ENCODE measurements at places on chromosomes 11 and 22. TPM values are rescaled to one million over a fixed set of nuclear protein-coding genes. Genes with fewer than 3 reads are reported as not detected.
A peak's percentile ranks its signal among the peaks of the same experiment; 100 is the strongest.

DNA sequence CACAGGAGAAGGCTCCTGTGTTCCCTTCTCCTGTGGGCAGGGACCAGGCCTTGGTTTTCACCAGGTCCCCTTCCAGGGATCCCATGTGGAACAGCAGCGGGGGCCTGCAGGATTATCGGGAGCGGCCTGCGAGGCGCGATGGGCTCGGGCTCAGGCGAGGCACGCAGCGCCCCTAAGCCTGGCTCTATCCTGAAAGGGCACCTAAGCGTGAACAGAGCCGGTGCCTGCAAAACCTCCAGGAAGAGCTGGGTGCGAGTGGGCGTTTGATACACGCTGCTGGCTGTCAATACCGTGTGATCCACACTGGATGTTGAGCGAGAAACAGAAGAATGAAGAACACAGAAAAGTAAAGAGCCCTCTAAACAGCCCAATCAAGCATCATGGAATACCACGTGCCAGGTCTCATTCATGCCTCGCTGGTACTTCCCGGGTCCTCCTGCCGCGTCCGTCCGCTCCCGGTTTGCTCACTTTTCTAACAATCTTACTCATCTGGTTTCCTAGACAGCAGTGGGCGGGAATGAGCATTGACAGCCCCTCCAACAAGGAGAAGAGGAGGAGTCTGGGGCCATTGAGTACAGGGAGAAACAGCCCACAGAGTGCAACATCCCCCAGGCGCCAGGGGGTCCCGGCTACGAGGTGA, 12.5 kb downstream of the OSBPL5 start:
- no peaks in the 10 kb centered on the region for H3K27me3 ChIP-seq
- no peaks in the 10 kb centered on the region for H3K4me1 ChIP-seq
- no peak overlapping the region for H3K4me3 ChIP-seq

The UPK2 gene
- not detected for total RNA-seq

DNA sequence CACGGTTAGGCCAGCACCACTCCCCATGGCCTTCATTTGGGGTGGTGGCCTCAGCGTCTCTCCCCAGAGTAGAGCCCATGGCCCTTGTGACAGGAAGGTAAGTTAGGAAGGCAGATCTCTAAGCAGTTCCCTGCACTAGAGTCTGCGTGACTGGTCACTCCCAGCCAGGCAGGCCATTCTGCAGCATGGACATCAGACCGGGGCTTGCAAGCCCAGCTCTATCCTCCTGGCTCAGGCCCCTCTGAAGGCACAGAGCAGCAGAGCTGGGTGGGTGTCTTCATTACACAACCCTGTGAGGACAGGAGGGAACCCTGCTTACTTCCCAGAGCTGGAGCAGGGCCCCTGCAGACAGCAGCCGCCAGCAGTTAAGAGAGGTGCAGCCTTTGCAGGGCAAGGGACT, 77.3 kb downstream of the PIWIL3 start:
- DNase-seq: no peak
- H3K4me3 ChIP-seq: no peak overlapping the region
- H3K27ac ChIP-seq: no peak overlapping the region
- H3K4me1 ChIP-seq: no peaks in the 10 kb centered on the region

DNA sequence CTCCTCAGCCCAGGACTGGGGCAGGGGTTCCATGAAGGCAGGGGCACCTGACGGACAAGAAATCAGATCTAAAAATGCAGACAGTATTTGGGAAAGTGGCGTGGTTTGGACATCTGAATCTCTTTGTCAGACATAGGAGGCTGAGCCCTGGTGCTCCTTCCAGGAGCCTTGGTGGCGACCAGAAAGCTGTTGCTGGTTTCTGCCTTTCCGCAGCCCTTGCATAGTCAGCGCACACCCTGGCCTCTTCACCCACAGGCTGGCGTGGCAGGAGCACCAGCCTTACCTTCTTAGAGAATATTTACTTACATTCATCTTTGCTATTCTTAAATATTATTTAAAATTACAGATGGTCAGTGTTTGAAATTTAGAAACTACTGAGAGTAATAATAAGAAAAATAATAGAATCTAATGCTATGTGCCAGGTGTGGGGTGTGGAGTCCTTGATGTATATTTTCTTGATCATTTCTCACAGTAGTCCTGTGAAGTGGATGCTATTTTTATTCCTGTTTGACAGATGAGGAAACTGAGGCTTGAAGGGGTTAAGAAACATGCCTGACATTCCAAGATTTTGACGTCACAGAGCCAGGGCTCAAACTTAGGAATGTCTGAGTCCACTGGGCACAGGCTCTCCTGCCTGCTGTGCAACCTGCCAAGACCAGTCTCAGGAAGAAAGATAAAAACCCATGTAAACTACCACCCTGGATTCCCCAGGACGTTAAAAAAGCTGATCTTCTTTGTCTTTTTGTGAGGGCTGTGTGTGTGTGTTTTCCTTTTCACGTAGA, 51.6 kb downstream of the TBC1D22A start:
- H3K27ac ChIP-seq: no peak overlapping the region
- no peak for DNase-seq

The ADM gene
- total RNA-seq: 0.39 TPM

GRCh38 chr11:102237096-102237735, 80.1 kb upstream of the BIRC3 start:
- no peak overlapping the region for H3K27ac ChIP-seq
- H3K4me3 ChIP-seq: no peak overlapping the region
- peaks cover 14% of the 10 kb centered on the region for H3K27me3 ChIP-seq
- no peaks in the 10 kb centered on the region for H3K4me1 ChIP-seq

GRCh38 chr11:119081682-119082260, 2.9 kb upstream of the HMBS start:
- no peak overlapping the region for H3K27ac ChIP-seq
- H3K4me1 ChIP-seq: peaks cover 10% of the 10 kb centered on the region
- H3K27me3 ChIP-seq: no peaks in the 10 kb centered on the region

DNA sequence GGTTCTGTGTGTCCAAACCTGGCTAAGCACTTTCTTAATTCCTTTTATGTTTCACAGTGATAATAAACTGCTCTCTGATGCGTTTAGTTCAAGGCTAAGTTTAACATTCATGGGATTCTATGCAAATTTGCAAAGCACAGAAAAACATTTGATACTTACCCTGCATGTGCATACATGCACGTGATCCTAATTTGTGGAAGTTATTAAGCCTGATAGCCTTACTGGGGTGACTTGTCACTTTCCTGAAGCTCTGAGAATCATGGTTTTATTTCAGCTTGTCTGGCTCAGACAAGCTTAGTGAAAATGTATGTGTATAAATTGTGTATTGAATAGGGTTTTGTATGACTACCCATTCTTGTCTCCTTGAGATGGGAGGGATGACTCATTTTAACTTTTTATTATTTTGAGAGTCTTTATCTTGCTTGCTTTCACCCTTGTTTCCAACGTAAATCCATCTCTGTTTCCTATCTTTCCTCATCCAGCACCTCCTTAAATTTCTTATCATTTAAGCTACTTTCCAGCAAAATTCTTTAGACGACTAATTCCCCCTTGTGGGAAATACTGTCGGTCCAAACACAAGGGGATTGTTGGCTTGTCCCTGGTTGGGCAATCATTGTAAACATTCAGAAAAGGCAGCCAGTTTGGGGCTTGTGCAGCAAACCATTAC, 167.1 kb downstream of the C11orf91 start:
- H3K27me3 ChIP-seq: peaks cover 3% of the 10 kb centered on the region
- no peaks in the 10 kb centered on the region for H3K36me3 ChIP-seq
- H3K27ac ChIP-seq: no peak overlapping the region
- no peak overlapping the region for H3K4me3 ChIP-seq
- DNase-seq: no peak

The SLC15A3 gene
- 1.0 TPM for total RNA-seq

DNA sequence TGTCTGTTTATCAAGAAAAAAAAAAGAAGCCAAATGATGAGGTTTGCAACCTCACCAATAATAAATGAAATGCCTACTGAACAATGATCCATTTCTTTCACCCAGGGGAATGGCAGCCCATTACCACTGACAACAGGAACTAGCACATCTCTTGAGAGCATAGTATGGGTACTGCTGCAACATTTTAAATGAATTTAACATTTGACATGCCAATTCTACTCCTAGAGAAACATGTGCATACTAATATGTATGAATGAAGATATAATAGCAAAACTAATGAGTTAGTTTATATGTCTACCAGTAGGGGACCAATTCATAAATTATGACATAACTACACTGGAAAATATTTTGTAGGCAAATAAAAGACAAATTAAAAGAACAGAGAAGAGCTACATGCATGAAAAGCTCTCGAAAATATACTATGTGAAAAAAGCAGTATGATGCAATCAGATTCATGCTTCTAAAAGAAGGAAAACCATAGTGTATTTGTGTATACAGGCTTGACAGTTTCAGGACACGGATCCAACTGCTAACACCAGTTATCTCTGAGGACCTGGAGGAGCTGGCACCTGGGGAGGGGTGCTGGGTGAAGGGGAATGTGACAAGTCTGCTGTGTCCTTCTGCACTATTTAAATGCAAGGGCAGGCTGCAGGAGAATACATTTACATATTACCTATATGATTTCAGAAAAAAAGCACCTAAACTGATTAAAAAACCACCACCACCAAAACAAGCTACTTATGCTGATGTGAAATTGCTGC, 6.9 kb downstream of the SMCO4 start:
- H3K27me3 ChIP-seq: peaks cover 8% of the 10 kb centered on the region
- no peaks in the 10 kb centered on the region for H3K4me1 ChIP-seq
- no peaks in the 10 kb centered on the region for H3K36me3 ChIP-seq
- H3K4me3 ChIP-seq: no peak overlapping the region
- no peak overlapping the region for H3K27ac ChIP-seq
- no peak for DNase-seq

DNA sequence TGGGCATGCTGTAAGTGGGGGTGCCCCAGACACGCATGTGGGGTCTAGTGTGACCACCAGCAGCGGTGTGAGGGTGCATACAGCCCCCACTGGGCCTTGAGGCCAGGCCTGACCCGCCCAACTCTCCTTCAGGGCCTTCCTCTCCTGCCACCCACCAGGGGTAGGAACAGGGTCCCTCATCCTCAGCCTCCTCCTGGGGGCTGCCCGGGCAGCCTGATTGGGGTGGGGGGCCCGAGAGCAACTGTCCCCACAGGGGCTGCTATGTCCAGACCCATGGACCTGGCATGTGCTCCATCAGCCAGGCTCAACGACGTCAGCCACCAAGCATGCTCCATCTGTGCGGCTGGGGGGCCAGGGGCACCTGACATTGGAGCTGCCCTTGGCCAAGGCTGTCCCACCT, 27.2 kb downstream of the RTN4R start:
- H3K4me3 ChIP-seq: no peak overlapping the region
- H3K36me3 ChIP-seq: no peaks in the 10 kb centered on the region
- H3K27me3 ChIP-seq: no peaks in the 10 kb centered on the region
- no peak for DNase-seq
- H3K4me1 ChIP-seq: peaks cover 71% of the 10 kb centered on the region
- H3K27ac ChIP-seq: no peak overlapping the region

The ADAMTS15 gene
- not detected for total RNA-seq

The PLEKHB1 gene
- 21.3 TPM for total RNA-seq

DNA sequence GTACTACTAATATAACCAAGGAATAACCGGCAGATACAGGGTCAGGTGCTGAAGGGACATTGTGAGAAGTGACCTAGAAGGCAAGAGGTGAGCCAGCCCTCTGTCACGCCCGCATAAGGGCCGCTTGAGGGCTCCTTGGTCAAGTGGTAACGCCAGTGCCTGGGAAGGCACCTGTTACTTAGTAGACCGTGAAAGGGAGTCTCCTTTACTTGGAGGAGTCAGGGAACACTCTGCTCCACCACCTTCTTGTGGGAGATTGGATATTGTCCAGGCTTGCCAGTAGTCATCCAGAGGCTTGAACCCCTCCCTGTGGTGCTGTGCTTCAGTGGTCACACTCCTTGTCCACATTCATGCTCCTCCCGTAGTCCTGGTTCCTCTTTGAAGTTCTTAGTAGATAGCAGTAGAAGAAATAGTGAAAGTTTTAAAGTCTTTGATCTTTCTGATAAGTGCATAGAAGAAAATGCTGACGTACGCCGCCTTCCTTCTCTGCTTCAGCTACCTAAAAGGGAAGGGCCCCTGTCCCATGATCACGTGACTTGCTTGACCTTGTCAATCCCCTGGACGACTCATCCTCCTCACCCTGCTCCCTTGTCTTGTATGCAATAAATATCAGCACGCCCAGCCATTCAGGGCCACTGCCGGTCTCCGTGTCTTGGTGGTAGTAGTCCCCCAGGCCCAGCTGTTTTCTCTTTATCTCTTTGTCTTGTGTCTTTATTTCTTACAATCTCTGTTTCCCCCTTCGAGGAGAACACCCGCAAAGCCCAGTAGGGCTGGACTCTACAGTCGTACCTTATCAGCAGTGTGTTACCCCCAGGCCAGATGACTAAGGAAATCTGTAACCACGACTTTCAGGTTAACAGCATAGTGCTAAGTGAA, 6.1 kb downstream of the NUP50 start:
- peak overlapping the region; percentile 78 for H3K27ac ChIP-seq
- H3K4me3 ChIP-seq: peak overlapping the region; percentile 59
- H3K36me3 ChIP-seq: peaks cover 57% of the 10 kb centered on the region

DNA sequence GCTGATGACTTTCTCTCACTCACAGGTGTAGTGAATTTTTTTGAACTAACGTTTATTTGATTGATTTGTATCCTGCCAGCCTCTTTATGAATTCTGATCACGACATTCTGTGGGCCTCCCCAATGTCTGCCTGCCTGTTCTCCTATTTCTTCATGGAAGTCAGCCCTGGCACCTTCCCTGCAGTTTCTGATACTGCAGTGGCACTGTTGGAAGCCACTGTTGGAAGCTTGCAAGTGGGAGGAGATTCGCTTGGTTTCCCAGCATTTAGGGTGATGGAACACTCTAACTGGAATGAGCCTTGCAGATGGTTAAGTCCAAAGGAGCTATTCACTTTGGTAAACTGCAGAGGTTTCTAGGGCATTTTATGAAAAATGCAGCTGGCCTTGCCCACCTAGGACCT, 1.3 kb upstream of the THY1 start:
- no peak overlapping the region for H3K27ac ChIP-seq
- H3K27me3 ChIP-seq: peaks cover 20% of the 10 kb centered on the region
- no peaks in the 10 kb centered on the region for H3K4me1 ChIP-seq
- no peak overlapping the region for H3K4me3 ChIP-seq
- H3K36me3 ChIP-seq: no peaks in the 10 kb centered on the region

The RBMXL2 gene
- total RNA-seq: not detected

GRCh38 chr11:45736424-45736823, 68.5 kb upstream of the SLC35C1 start:
- H3K4me3 ChIP-seq: no peak overlapping the region
- H3K27me3 ChIP-seq: peaks cover 6% of the 10 kb centered on the region
- no peaks in the 10 kb centered on the region for H3K4me1 ChIP-seq

DNA sequence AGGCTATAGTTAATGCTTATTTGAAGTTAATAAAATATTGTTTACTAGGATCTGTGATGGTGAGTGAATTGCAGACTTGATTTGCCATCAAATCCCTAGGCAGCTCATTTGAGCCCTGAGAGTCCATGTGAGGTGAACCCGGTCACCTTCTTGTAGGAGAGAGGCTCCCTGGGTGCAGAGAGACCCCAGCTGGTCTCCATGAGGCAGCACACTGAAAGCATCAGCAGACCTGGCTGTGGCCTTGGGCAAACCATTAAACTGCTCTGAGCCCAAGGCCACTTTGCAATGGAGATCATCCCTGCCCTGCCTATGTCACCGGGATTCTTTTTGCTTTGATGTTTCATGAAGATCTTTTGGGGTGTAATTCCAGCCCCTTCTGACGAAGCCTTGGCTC, 125.2 kb downstream of the MICAL2 start:
- peak; percentile 20 for DNase-seq
- H3K27ac ChIP-seq: no peak overlapping the region
- H3K27me3 ChIP-seq: no peaks in the 10 kb centered on the region
- H3K36me3 ChIP-seq: peaks cover 32% of the 10 kb centered on the region
- H3K4me1 ChIP-seq: peaks cover 13% of the 10 kb centered on the region

The MUC2 gene
- total RNA-seq: not detected

The ANO9 gene
- total RNA-seq: 153 TPM
